Activated CD8-positive, alpha-beta memory T cell treated with anti-CD3 and anti-CD28 coated beads, Interleukin-2, amount 50 U/mL, for 48 hours (primary cell): ENCODE measurements at places on chromosomes 4 and X.

GRCh38 chr4:1234811-1235292, 14.1 kb downstream of the CTBP1 start:
- no peak for DNase-seq

GRCh38 chrX:38678183-38678582, 116.8 kb downstream of the TSPAN7 start:
- DNase-seq, result no peak

GRCh38 chrX:19382555-19383145, 38.9 kb downstream of the PDHA1 start:
- peak; percentile 71 for DNase-seq

- no peak for DNase-seq
These were observed 19.9 kb downstream of the ANK2 start for GRCh38 chr4:113069212-113069892.

DNA sequence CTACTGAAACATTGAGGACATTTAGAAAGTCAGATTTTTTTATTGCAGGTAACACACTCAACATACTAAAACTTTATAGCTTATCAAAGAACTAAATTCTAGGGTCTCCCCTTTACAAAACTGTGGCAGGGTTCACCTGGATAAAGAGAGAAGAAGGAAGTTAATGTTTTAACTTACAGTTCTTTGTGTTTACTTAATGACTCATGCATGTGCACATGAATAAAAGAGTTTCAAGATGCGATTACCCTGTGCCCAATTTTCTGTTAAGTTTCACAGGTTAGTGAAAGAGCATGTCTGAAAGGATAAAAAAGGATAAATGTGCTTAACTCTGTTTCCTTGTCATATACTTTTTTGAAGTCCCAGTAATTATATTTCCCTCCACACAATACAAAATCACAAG, 16.8 kb downstream of the DCAF8L1 start:
- DNase-seq, result no peak

- no peak for DNase-seq
These were observed 789.0 kb downstream of the TECRL start for GRCh38 chr4:63620271-63620670.
